ENCODE measurements at places on chromosomes 4 and X.

- no peaks in the 10 kb centered on the region for H3K27me3 ChIP-seq
- H3K36me3 ChIP-seq: peaks cover 94% of the 10 kb centered on the region
- H3K4me3 ChIP-seq: peak overlapping the region; percentile 39
- no peaks in the 10 kb centered on the region for H3K4me1 ChIP-seq
These were observed 8.9 kb upstream of the RENBP start for GRCh38 chrX:153953342-153953830.

GRCh38 chrX:150651906-150652305, 41.3 kb upstream of the MTMR1 start:
- no peaks in the 10 kb centered on the region for H3K27me3 ChIP-seq
- no peaks in the 10 kb centered on the region for H3K36me3 ChIP-seq
- H3K4me1 ChIP-seq: no peaks in the 10 kb centered on the region
- DNase-seq: no peak

DNA sequence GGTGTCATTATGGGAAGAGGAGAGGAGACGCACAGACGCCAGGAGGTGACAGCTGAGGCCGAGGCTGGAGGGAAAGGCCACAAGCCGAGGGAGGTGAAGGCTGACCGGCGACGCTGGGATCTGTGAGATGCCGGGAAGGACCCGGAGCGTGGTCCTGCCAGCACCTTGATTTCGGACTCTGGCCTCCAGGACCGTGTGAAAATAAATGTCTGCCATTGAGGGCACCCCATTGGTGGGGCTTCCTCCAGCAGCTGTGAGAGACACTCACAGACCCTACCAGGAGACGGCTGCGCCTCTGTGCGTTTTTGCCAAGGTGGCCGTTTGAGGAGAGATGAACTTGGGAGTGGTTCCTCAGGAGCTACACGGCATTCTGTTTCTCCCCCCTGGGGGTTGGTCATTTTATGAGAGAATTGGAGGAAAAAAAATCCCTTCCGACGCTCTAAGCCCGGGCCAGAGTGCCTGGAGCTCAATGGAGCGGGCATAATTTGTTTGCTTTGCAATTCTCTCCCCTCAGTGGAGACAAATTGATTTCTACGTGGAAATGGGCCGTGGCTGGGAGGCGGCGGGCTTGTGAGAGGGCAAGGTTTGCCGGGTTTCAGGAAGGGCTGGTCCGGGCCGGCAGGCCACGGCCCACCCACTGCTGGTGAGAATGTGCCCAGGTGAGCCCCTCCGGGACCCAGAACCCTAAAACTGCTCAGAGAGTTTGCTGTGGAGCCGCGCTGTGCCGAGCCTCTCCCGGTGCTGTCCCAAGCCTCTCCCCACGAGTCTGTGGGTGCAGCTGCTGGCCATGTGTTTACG, 53.9 kb downstream of the CPZ start:
- peak; percentile 33 for DNase-seq
- no peaks in the 10 kb centered on the region for H3K27me3 ChIP-seq
- no peaks in the 10 kb centered on the region for H3K4me1 ChIP-seq
- H3K4me3 ChIP-seq: no peak overlapping the region

DNA sequence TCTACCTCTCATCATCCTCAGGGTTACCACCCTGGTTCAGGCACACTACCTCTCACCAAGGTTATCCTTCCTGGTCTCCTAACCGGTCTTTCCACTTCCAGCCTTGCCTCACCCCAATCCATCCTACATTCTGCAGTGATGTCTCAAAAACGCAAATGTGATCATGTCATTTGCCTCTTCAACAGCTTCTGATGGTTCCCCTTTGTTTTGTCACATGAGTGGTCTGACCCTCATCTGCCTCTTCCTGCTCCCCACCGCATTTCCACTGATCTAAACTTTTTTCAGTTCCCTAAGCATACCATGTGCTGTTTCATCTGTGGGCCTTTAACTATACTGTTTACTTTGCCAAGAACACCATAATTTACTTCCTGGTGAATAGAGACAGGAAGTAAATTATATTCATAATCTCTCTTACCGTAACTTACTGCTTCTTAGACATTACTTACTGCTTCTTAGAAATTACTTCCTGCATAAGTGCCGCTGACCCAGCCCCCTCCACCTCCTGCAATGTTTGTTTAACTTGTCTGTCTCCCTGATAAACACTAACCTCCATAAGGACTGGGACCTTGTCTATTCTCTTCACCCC, 27.1 kb upstream of the NSUN7 start:
- H3K27me3 ChIP-seq: no peaks in the 10 kb centered on the region
- H3K4me1 ChIP-seq: no peaks in the 10 kb centered on the region
- no peak for DNase-seq
- no peak overlapping the region for H3K4me3 ChIP-seq
- no peak overlapping the region for H3K27ac ChIP-seq

- no peaks in the 10 kb centered on the region for H3K27me3 ChIP-seq
- H3K4me1 ChIP-seq: no peaks in the 10 kb centered on the region
- H3K4me3 ChIP-seq: no peak overlapping the region
- no peaks in the 10 kb centered on the region for H3K36me3 ChIP-seq
- DNase-seq: no peak
These were observed 104.2 kb downstream of the CHRDL1 start for GRCh38 chrX:110691446-110691845.

- H3K4me1 ChIP-seq: no peaks in the 10 kb centered on the region
- no peak for DNase-seq
- H3K27me3 ChIP-seq: no peaks in the 10 kb centered on the region
- H3K36me3 ChIP-seq: no peaks in the 10 kb centered on the region
- H3K27ac ChIP-seq: no peak overlapping the region
- no peak overlapping the region for H3K4me3 ChIP-seq
These were observed 10.2 kb upstream of the GLOD5 start for GRCh38 chrX:48751343-48751742.

DNA sequence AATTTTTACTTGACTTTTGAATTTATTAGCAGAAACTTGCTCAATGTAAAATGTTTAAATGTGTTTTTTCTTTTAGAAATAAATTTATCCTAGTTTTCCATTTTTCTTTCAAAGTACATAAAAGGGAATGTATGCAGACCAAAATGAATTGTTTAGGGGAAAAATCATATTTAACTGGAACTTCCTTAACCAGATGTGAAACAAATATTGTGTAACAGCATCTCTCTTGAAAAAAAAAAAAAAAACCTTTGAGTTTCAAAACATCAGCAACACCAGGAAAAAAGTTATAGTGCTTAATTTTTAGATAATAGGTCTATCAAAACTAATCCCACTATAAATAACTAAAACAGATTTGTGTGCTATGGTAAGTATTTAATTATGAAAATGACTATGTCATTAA, 14.5 kb upstream of the CCNA2 start:
- H3K27ac ChIP-seq: no peak overlapping the region
- H3K36me3 ChIP-seq: peaks cover 45% of the 10 kb centered on the region
- H3K4me3 ChIP-seq: no peak overlapping the region
- H3K4me1 ChIP-seq: no peaks in the 10 kb centered on the region
- H3K27me3 ChIP-seq: no peaks in the 10 kb centered on the region

DNA sequence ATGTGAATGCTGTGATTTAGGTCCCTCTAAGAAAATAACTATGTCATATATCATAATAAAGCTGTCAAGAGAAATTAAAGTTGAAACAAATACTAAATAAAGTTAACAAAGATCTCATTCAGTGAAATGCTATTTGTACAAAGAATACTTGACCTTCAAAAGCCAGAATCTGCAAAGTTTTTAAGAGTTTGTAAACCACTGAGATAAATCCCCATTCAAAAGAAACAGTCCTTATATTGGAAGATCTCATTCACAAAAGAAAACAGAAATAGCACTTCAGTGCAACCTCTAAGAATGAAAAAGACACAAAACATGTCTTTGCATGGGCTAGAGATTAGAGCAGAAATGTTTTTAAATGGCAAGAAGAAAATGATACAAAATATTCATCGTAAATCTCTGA, 149.1 kb upstream of the USP38 start:
- DNase-seq: no peak
- no peak overlapping the region for H3K27ac ChIP-seq
- H3K27me3 ChIP-seq: no peaks in the 10 kb centered on the region
- H3K36me3 ChIP-seq: no peaks in the 10 kb centered on the region
- no peaks in the 10 kb centered on the region for H3K4me1 ChIP-seq

DNA sequence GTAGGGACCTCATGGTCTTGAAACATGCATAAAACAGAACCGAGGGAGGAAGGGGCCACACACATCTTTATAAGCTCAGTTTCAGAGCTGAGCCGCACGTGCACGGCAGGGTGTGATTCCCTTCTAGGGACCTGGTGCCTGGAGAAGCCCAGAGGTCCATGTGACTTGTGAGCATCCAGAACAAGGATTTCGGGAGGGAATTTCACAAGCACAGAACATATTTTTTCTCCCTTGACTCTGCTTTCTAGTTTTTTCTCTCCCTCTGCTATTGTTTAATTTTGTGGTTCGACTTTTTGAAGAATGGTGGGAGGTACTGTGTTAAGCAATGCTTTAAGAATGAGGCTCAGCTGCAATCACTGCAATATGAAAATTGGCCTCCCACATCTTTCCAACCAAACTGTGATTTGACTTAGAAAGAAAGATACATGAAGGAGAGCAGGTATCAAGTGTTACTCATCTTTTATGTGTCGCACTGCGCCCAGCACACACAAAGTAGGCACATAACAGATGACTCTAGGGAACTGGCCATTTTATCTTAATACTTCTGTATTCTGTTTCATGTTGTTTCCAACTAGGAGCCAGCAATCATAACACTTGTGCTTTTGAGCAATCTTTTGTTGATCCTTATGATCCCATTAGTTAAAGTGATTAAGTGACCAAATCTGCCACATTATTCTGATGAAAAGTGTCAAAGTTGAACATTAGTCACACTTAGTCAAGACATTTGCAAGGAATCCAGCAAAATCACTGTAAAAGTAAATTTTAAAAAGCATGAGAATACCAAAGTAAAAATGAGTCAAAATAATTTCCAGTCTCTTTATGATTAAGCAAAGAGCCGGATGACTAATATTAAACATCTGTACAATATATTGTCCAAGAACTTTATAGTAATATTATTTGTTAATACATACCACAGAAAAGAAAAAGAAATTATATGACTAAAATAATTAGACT, 86.4 kb downstream of the SHISA3 start:
- no peak overlapping the region for H3K4me3 ChIP-seq
- H3K4me1 ChIP-seq: no peaks in the 10 kb centered on the region
- DNase-seq: no peak

- no peak overlapping the region for H3K4me3 ChIP-seq
- no peaks in the 10 kb centered on the region for H3K4me1 ChIP-seq
- no peak overlapping the region for H3K27ac ChIP-seq
These were observed 221.5 kb upstream of the NDST4 start for GRCh38 chr4:115334736-115335411.

DNA sequence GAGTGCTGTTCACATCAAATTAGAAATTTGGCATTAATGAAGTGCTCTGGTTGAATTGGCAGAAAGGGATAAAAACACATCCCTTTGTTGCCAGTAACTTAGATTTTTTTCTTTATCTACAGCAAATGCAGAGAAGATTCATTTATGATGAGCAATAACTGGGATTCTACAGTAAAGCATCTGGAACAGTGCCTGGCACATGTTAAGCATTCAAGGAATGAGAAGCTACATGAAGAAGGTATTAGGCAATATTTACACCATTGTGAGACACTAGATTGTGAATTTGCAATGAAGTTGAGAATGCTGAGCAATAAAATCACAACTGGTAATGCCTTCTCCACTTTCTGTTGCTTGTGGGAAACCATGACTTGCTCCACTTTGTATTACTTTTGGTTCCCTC, 33.5 kb downstream of the PCDH19 start:
- no peaks in the 10 kb centered on the region for H3K36me3 ChIP-seq
- H3K27me3 ChIP-seq: no peaks in the 10 kb centered on the region
- no peak overlapping the region for H3K4me3 ChIP-seq
- no peak for DNase-seq
- no peaks in the 10 kb centered on the region for H3K4me1 ChIP-seq

GRCh38 chr4:168167714-168168284, 75.5 kb downstream of the ANXA10 start:
- no peaks in the 10 kb centered on the region for H3K27me3 ChIP-seq
- no peak overlapping the region for H3K4me3 ChIP-seq
- no peaks in the 10 kb centered on the region for H3K4me1 ChIP-seq
- DNase-seq: no peak

GRCh38 chrX:80810365-80810978, 795 bp upstream of the BRWD3 start:
- peak overlapping the region; percentile 80 for H3K4me3 ChIP-seq
- no peaks in the 10 kb centered on the region for H3K4me1 ChIP-seq
- DNase-seq: no peak
- H3K27ac ChIP-seq: peak overlapping the region; percentile 70
- no peaks in the 10 kb centered on the region for H3K27me3 ChIP-seq

- no peaks in the 10 kb centered on the region for H3K36me3 ChIP-seq
- no peaks in the 10 kb centered on the region for H3K27me3 ChIP-seq
- no peak for DNase-seq
- H3K4me3 ChIP-seq: no peak overlapping the region
These were observed 35.1 kb downstream of the ENPEP start for GRCh38 chr4:110510955-110511544.

- H3K4me1 ChIP-seq: no peaks in the 10 kb centered on the region
- no peak overlapping the region for H3K4me3 ChIP-seq
- no peak overlapping the region for H3K27ac ChIP-seq
- no peaks in the 10 kb centered on the region for H3K27me3 ChIP-seq
These were observed 383.5 kb upstream of the LCORL start for GRCh38 chr4:18405054-18405453.

- H3K36me3 ChIP-seq: no peaks in the 10 kb centered on the region
- H3K4me3 ChIP-seq: no peak overlapping the region
- H3K4me1 ChIP-seq: no peaks in the 10 kb centered on the region
- no peaks in the 10 kb centered on the region for H3K27me3 ChIP-seq
These were observed 795.0 kb downstream of the CENPC start for GRCh38 chr4:66750273-66750672.

DNA sequence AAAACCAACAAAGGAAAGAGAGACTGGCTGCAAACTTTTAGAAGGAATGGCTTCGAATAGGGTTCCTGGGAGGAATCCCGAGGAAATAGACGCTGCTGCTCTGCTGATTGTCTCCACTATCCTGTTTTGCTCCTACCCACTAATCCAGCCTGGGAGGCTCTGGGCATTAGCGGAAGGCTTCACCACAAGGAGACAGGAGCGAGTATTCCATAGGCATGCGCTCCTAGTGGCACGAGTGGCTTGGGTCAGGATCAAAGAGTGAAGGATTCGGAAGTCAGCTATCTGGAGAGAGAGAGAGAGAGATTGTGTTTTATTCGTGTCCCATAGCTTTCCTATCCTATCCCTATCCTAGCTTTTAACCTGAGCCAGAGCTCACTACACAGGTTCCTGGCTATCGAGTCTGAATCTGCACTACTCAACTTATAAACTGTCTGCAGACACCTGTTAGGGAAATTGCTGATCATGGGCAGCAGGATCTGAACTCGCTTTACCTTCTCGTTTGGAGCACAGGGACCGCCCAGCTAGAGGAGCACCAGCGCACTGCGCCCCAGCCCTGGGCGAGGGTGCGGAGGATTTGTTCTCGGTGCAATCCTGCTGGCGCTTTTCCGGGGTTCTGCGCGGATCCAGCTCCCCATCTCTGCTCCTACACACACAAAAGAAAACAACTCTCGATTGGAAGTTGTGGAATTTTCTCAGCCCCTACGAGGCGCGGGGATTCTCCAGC, 740 bp upstream of the NPY2R start:
- peaks cover 21% of the 10 kb centered on the region for H3K4me1 ChIP-seq
- no peaks in the 10 kb centered on the region for H3K27me3 ChIP-seq
- H3K4me3 ChIP-seq: peak overlapping the region; percentile 35
- no peak overlapping the region for H3K27ac ChIP-seq
- no peak for DNase-seq

Data from tibial artery (tissue), 4 donors.